ENCODE measurements at places on chromosomes 11 and 22. TPM values are rescaled to one million over a fixed set of nuclear protein-coding genes. Genes with fewer than 3 reads are reported as not detected.

GRCh38 chr11:9784602-9785315, 120.9 kb downstream of the SWAP70 start:
- DNase-seq: no peak

The ZNF280B gene
- total RNA-seq: 1.5 TPM

GRCh38 chr11:70193411-70194292, 9.4 kb upstream of the FADD start:
- no peak for DNase-seq

The MOB2 gene
- total RNA-seq: 19.9 TPM

GRCh38 chr11:102186551-102187191, 76.4 kb downstream of the YAP1 start:
- no peak for DNase-seq

The SLC25A22 gene
- 18.5 TPM for total RNA-seq

DNA sequence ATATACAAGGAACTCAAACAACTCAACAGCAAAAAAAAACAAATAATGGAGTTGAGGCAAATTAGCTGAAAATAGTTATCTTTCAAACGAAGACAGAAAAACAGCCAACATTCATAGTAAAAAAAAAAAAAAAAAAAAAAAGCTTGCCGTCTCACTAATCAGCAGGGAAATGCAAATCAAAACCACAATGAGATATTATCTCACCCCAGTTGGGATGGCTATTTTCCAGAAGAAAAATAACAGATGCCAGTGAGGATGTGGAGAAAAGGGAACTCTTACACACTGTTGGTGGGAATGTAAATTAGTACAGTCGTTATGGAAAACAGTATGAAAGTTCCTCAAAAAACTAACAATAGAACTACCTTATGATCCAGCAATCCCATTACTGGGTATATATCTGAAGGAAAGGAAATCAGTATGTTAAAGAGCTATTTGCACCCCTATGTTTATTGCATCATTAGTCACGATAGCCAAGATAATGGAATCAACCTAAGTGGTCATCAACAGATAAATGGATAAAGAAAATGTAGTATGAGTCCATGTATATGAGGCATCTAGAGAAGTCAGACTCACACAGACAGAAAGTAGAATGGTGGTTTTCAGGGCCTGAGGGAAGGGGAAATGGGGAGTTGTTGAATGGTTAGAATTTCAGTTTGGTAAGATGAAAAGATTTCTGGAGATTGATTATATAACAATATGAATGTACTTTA, 56.0 kb downstream of the USP35 start:
- peak; percentile 74 for DNase-seq

DNA sequence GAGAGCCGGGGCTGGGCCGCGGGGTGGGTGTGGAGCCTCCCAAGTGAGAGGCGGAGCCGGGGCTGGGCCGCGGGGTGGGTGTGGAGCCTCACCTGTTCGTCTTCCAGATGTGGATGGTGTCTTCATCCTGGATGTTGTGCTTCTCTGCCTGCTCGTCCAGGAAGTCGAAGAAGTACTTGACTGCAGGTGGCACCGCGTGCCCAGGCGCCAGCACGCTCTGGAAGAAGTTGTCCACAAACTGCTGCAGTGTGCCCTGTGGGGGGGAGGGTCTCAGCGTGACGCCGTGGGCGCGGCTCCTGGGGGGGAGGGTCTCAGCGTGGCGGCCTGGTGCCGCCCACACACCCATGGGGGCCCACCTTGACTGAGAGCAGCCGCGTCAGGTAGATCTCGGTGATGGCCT, 7.6 kb upstream of the MAPK11 start:
- no peak for DNase-seq

DNA sequence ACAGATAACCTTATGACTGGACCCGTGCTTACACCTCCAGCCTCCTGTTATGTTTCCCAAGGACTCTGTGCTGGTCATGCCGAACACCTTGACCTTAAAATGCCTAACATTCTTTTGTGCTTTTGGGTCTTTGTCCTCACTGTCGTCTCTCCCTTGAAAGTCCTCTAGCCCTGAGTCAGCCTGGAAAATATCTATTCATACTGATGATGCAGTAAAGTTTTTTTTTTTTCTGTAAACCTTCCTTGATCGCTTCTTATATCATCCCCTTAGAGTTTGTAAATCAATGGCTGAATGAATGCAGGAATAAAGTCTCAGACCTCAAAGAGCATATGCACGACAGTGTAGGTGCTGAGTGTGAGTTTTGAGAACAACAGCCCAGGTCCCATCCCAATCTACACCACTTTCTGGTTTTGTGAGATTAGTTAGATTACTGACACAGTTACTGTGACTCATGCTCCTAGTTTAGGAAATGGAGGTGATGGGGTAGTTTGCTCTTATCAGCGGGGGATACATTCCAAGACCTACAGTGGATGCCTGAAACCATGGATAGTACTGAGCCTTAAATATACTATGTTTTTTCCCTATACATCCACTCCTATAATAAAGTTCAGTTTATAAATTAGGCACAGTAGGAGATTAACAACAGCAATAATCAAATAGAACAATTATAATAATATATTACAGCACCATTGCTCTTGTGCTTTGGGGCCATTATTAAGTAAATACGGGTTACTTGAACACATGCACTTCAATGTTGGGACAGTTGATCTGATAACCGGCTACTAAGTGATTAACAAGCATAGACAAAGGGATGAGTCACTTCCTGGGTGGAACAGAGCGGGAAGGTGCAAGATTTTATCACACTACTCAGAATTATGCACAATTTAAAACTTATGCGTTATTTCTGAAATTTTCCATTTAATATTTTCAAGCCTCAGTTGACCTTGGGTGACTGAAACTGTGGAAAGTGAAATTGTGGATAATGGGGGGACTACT, 8.6 kb downstream of the TCN1 start:
- peak; percentile 1 for DNase-seq

The F2 gene
- not detected for total RNA-seq

The CRYBB3 gene
- total RNA-seq: not detected

The RIBC2 gene
- total RNA-seq: 0.58 TPM

The ABTB2 gene
- 1.5 TPM for total RNA-seq

The ANKK1 gene
- not detected for total RNA-seq

DNA sequence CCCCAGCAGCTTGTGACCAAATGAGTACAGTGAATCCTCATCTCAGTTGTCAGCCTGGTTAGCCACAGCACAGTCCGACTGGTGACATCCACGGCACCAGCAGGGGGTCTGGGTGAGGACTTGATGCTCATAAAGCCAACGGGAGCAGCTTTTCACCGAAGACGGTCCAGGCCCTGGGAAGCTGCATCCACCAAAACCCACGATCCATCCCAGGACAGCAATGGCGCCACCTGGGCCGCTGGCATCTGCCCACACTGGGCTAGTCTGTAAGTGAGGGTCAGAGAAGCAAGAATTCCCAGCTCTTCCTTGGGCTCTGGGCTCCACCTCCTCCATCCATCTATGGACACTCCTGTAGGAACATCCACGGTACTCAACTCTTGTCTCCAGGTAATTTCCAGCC, 25.1 kb upstream of the FXYD6 start:
- no peak for DNase-seq

The OR51B5 gene
- total RNA-seq: not detected

DNA sequence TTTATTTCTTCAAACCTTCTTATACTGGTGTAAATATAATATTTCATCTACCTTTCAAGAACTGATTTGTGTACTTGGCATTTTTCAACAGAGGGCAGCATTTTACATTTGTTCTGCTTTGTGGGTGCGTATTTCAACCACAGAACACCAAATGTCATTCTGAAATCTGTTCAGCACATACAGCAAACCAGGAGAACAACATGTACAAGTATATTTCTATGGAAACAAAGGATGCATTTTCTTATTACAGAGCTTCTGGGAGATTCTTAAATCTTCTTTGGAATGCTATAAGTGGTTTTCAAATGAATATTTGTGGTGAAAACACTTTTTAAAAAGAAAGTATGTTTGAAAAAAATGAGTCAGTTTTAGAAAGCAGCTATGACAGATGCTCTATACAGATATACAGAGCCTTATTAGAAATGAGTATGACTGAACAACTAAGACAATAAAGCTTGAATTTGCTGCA, 946.0 kb downstream of the FAM181B start:
- DNase-seq: no peak

DNA sequence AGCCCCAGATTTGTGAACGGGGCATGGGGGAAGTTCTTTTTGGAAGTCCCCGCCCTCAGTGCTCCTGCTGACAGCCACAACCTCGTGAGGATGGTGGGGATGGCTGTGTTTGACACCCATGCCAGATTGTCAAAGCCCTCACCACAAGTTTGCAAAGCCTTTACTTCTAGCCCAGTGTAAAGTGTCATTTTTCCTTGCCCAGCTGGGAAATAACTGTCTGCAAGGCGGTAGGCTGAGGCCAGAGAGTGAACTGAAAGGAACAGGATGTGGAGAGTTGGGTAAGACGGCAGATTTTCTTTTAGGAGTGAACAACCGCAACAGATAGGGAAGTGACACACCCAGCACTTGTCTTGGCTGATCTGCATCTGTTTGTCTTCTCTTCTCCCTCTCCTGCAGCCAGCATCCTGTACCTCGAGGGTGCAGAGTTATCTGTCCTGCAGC, 13.6 kb downstream of the IL17RA start:
- DNase-seq: no peak

DNA sequence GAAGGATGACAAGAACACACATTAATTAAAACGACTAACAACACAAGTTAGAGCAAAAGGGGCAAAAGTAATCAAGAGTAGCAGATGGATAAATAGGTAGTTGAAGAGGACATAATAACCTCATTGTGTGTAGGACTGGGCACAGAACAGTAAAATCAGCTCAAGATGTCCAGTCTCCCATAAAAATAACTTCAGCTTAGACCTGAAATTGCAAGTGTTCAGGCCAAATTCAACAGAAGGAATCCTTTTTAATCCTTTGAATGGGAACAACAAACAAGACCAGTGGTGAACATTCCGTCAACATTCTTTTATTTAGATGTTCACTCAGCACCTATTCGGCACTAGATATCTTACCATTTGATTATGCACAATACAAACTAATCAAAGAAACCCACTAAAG, 4.4 kb downstream of the MTMR2 start:
- no peak for DNase-seq

DNA sequence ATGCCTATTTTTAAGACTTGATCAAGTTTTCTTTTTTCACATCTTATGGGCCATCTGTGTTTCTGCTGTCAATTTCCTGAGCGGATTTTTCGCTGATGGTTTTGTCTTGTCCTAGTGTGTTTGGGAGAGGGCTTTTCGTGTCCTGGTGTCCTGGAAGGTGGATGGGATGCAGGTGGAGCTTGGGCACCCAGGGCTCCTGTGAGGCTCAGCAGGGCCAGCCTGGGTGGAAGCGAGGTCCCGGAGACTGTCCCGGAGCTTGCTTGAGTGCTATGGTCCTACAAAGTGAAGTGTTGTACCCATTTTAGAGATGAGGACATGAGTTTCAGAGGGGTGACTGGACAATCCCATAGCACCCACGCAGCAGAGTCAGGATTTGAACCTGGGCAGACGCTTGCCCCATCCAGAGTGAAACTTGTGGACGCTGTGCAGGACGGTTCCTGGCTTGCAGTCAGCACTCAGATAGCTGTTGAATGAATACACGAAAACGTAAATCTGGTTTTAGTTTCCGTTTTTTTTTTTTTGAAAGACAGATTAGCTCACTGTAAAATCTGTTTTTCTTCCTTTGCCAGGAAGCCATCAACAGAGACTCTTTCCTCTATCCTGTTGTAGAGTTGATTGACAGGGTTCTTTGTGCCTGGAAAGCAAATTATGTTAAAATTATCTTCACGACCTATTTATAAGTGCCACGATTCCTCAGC, 64.1 kb downstream of the TBC1D22A start:
- DNase-seq: no peak

- no peak for DNase-seq
These were observed 41.5 kb upstream of the MYEOV start for GRCh38 chr11:69252490-69252837.

DNA sequence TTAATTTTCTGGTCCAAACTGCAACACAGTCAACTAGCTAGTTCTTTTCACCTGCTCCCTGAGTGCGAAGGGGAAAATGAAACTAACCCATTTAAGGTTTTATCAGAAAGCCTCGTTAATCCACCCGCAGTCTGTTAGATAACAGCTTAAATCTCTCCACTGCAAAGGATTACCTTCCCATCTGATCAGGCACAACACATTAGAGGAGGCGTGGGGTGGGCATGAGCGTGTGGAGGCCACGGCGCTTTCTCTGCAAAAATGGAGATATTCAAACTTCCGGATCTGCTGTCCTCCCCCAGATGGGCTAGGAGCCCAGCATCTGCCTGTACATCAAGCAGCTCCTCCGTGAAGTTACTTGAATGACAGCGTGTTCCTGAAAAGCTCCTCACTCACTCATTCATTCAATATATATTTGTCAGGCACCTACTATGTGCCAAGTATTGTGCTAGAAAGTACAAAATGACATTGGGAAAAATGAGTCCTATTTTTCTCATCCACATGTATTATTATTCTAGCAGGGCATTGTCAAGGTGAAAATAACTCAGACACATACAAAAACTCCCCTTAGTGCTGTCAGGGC, 13.5 kb upstream of the ANKK1 start:
- DNase-seq: no peak

DNA sequence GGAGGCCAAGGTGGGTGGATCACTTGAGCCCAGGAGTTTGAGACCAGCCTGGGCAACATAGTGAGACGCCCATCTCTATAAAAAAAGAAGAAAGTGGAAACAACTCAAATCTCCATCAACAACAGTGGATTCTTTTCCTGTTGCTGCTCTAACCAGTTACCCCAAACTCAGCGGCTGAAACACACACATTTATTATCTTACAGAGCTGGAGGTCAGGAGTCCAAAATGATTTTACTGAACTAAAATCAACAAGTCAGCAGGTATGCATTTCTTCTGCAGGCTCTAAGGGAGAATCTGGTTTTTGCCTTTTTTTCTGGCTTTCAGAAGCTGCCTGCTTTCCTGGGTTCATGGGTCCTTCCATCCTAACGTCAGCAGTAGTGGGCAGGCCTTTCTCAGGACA, 11.7 kb upstream of the GCAT start:
- DNase-seq: no peak

Data from LHCN-M2 (cell line).